ENCODE measurements at places on chromosomes 11 and 22.
A peak's percentile ranks its signal among the peaks of the same experiment; 100 is the strongest.

DNA sequence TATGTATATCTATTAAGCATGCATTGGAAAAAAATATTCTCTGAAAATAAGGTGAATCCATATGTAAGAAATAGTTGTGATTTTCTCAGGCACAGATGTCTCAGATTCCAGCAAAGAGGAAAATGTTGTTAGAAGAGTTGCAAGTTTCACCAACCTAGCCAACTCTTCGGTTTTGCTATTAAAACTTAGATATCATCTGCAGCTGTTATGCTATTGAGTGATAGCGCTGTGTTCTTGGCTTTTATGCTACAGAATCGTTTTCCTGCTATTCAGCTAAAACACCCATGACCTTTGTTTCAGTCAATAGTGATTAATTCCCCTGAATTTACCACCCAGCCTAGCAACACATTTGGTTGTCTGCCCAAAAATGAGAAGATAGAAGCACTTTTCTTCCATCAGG, 795.6 kb upstream of the ANO3 start:
- DNase-seq = no peak

DNA sequence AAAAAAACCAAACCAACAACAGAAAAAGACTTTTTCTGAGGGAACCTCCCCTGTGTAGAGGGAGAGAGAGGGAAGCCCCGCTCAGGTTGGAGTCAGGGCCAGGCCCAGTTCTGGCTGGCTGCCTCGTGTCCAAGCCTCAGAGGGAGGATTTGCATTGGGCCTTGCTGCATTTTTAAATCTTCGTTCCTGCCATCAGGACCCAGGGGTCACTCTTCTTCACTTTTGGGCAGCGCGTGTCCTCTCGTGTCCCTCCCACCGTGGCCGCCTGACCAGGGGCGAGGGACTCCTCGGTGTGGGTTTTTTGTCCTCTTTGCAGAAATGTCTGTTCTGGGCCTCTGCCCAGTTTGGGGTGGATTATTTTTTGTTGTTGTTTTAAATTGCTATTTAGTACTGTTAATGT, 57.9 kb downstream of the LRRC74B start:
- no peak for DNase-seq

- no peak for DNase-seq
These were observed 59.0 kb downstream of the MYH9 start for GRCh38 chr22:36328635-36329253.

GRCh38 chr11:110857892-110858546, 145.8 kb upstream of the ARHGAP20 start:
- DNase-seq = no peak

DNA sequence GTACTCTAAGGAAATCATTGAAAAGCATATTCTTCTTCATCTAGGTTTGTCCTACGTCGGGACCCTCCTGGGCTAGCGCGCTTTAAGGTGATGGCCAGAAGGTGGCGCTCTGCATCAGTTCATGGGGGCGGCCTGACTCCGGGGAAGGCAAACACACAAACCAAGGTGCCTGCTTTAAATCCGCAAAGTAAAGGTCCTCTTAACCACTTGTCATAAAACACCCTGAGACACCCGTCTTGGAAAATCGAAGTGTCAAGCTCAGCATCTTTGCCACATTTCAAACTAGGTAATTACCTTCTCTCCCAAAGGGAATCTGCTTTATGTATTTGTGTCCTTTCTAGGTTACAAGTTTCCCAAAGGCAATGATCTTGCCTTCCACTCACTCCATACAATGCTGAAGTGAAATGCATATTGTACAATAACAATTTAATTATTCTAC, 33.9 kb downstream of the LMO2 start:
- DNase-seq = peak; percentile 77

DNA sequence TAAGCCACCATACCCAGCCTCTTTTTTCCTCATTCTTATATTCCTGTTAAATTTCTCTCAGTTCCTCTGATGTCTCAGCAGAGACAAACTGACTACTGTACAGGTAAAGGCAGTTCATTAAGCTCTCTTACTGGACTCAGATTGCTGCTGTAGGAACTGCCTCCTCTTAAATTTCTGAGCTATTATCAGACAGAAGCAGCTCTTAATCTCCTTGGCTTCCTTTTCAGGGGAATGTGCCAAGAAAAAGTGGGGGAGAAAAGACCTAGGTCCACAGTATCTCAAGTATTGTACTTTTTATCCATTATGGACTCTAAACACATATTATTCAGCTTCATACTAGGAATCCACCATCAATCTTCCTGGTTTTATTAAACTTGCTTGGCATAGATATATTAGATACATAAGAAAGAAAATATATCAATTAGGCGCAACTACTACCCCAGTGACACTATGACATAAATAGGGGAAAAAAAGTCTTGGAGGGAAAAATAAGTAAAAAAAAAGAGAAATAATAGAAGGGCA, 26.1 kb downstream of the MRTFA start:
- DNase-seq = no peak

DNA sequence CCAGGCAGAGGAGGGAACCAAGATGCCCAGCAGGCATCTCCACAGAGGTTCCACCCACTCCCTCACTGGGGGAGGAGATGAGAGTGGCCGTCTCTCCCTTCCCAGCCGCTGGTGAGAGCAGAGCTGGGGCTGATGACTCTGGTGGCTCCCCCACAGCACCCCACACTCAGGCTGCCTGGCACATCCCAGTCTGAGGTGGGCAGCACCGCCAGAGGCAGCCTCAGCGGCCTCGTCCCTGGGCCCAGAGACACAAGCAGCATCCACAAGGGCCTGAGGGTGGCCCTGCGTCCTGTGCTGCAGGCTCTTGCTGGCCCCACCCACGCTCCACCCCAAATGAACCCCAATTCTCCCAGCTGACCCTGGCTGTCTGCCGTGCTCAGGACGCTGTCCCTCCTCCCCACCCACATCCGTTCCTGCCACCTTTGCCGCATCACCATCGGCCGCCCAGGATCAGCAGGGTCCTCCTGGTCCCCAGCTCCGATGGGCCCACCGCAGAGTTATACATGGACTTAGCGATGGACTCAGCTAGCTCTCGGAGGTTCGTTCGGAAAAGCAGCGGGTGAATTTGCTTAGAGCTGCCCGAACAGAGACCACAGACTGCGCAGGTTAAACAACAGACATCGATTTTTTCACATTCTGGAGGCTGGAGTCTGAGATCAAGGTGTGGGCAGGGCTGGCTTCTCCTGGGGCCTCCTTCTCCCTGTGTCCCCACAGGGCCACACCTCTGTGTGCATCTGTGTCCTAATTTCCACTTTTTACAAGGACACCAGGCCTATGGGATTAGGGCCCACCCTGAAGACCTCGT, 20.2 kb upstream of the CTSD start:
- DNase-seq = no peak

- no peak for DNase-seq
These were observed 257.2 kb downstream of the ETS1 start for GRCh38 chr11:128330203-128330602.

DNA sequence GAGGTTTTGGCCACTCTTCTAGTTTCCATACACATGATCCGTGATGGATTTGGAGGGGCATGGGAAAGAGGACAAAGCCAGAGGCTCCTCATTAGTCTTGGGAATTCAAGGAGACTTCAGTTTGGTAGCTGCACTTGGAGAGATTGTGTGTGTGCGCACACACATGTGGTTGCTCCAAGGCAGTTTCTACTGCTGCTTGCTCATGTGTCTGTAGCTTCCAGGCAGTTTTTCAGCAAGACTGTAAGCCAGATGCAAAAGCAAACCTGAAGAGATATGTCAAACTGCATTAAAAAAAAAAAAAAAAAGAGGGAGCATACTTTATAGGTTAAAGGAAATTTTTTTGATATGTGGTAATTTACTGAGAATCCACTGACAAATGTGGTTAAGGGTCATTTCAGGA, 95.7 kb downstream of the OSBP2 start:
- no peak for DNase-seq

- DNase-seq = no peak
These were observed 627.5 kb downstream of the BUD13 start for GRCh38 chr11:116145187-116145865.

GRCh38 chr22:35629406-35630216, 12.5 kb upstream of the MB start:
- DNase-seq = no peak

DNA sequence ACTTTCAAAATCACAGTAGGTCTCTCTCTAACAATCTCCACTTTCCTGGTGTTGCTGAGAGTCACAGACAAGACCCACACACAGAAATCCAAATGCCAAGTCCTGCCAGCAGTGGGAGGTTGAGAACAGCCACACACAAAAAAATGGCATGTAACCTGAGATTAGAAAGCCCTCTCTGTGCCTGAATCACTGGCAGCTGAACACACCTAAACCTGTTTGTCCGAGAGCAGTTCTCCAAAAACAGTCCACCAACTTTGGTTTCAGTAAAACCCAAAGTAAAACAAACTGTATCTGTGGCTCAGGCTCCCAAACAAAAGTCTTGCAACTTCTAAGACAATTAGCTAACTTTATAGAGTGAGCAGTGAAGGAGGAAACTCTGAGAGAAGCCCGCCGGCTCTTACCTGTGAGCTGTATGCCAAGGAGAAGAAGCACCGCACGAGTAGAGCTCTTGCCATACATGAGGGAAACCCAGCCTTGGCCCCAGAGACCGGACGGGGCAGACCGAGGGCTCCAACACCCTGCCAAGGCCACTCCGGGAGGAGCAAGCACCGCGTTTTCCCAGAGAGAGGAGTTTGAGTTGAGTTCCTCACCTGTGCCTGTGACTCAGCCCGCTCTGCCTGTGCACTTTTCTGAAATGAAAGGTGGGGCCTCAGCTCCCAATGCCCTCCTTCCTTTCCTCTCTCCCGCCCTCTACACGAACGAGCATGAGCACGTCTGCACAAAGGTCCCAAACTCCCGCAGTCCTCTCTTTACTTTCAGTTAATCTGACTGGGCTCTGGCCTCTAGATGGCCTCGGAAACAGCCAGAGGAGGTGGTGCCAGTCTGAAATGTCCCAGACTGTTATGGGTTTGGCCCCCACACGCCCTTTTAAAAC, at the start of gene MPZL2:
MPZL2 (minus strand) TSS at position 603 of the 874 bp plus-strand sequence; CDS start at position 459, 144 bp downstream.
- no peak for DNase-seq

DNA sequence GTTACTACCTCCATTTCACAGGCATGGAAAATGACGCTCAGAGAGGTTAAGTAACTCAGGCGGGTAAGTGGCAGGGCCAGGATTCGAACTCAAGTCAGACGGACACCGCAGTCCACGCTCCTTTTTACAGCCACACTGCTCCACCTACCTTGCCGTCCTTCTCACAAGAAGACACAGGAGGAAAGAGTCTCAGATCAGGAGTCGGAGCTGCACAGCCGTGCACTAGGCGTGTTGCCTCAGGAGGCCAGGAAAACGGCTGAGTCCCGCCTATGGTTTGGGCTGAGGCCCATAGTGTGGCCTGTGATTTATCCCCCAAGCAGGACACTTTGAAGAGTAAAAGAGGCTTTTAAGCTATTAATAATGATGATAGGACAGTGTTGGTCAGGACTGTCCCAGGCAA, 44.7 kb upstream of the CD5 start:
- DNase-seq = no peak

DNA sequence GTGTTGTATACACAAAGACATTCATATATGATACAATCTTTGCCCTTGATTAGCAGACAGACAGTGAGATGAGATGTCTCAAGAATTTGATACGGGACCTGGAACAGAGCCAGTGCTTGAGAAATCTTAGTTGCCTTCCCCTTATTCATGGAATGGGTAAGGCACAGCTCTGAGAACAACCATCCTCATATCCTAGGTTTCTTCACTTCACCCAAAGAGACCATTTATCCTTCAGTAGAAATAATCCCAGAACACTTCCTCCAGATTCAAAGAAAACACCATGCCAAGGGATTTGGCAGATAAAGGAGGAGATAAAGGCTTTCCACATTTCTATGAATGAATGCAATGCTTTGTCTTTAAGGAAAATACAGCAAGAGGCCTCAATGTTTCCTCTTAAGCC, 8.8 kb upstream of the IZUMO1R start:
- DNase-seq = no peak

- peak; percentile 79 for DNase-seq
These were observed 8.2 kb downstream of the ARRB1 start for GRCh38 chr11:75342966-75343870.

DNA sequence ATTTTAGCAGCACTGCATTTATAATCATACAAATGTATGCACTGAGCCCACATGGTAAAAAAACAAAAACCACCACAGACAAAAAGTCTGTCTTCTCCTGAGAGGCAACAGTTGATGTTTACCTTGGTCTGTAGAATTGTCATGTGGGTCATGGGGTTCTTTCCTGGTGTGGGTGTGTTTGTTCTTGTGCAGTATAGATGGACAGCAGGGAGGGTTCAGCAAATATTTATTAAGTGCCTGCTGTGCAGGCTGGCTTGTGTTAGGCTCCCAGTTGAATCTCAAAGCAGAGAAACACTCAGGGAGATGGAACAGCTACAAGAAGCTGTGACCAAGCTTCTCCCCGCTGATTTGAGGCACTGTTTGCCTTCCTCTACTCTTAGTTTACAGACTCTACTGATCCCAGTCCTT, 82.2 kb downstream of the PISD start:
- peak; percentile 68 for DNase-seq

DNA sequence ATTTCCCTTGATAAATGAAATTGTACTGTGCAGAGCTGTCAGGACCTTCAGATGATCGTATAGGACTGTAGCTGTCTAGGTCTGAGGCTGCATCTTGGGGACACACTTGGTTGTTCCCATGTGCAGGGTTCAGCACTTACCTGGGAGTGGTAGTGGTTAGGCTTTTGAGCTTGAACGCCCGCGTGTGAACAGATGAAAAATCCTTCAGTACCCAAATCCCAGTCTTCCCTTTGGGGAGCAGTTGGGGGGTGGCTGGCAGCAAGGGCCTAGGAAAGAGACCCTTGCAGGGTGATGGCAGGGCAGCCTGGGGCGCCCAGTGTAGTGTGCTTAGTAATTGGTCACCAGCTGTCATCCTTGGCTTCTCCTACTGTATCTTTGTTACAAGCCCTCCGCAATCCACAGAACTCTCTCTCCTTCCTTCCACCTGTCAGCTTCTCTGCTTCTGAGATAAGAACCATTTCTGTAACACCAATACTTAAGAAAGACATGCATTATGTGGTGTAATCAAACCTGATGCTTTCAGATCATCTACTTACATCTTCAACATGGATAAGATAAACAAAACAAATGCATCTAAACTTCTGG, 64.6 kb downstream of the MORC2 start:
- no peak for DNase-seq

DNA sequence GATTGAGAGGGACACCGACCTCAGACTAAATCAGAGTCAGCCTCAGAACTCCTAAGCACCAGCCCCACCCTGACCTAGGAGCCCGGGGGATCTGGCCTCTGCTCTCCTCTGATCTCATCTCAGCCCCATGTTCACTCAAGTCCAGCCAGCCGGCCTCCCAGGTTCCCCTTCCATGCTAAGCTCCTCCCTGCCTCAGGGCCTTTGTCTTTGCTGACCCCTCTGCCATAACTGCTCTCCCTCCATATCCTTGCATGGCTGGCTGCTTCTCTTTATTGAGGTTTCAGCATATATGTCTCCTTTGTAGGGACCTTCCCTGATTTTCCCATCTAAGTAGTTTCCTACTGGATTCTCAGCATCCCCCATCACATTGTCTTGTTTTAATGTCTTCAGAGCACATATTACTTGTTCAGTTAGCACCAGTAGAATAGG, 780 bp upstream of the SLC15A3 start:
- DNase-seq = no peak

DNA sequence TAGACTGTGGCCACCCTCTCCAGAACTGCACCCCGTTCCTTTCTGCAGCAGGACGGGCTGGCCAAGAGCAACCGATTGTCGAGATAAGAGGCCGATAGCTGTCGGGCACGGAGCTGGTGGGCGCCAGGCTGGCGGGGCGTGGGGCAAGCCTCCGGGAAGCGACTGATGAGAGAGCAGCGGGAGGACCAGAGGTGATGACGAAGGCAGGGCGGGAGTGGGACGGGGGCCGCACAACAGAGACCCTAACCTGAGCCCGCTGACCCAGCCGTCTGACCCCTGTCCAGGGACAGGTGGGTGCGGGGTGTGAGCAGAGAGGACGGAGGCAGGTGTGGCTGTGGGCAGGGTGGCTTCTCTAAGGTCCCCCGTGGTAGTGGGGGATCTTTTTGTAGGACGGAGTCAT, 7.3 kb upstream of the BRSK2 start:
- no peak for DNase-seq

Data from NCI-H345 (cell line).